ENCODE measurements at places on chromosomes 2 and 18.
A peak's percentile ranks its signal among the peaks of the same experiment; 100 is the strongest.

DNA sequence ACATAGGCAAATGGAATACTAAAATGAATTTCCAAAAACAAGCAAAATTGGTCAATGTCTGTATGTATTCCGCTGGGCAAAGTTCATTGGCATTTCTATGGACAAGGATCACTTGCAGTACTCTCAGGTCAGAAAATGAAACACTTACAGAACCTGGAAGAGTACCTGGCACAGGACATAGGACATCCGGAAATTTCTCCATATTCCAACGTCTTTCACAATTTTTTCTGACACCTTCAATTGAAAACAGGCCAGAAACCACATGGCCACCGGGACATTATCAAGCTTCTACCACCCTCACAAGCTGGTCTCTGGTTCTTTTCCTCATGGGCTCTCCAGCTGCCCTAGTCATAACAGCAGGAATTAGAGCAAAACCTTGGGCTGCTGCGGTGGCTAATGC lies 96.9 kb upstream of the MSH6 start:
- DNase-seq = no peak

- DNase-seq = no peak
Observed at GRCh38 chr2:62459672-62460071, 46.3 kb downstream of the TMEM17 start.

DNA sequence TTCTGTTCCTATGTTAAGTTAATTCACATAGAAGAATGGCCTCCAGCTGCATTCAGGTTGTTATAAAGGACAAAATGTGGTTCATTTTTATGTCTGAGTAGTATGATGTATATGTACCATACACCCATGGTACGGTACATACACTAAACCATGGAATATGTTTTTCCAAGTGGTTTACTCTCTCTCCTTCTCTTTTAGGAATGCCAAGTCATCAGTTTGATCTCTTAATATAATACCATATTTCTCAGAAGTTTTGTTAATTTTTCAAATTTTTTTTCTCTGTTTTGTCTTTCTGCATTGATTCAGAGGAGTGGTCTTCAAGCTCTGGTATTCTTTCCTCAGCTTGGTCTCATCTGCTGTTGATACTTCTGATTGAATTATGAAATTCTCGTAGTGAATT lies 230.9 kb downstream of the DSEL start:
- DNase-seq = no peak

- DNase-seq = no peak
Observed at GRCh38 chr18:72762515-72763122, 105.2 kb downstream of the NETO1 start.

DNA sequence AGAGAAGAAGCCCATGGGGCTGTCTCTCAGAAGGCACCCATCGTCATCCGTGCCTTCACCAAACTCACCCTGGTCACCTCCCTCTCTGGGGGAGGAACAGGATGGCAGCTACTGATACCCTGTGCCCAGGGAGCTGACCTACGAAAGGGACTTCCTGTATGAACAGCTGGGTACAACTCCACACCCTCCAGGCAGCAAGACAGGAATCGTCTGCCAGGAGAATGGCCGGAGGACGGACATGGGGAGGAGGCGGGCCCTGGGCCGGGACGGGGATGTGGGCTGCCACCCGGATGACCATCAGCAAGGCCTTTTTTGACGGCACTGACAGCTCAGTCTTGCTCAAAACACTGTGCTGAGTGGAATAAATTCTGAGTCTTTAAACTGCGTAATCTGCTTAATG lies 243.6 kb downstream of the HDAC4 start:
- no peak for DNase-seq

- no peak for DNase-seq
Observed at GRCh38 chr18:63339920-63340484, 20.4 kb upstream of the BCL2 start.

- DNase-seq = no peak
Observed at GRCh38 chr18:48123324-48123723, 192.9 kb upstream of the SMAD2 start.

DNA sequence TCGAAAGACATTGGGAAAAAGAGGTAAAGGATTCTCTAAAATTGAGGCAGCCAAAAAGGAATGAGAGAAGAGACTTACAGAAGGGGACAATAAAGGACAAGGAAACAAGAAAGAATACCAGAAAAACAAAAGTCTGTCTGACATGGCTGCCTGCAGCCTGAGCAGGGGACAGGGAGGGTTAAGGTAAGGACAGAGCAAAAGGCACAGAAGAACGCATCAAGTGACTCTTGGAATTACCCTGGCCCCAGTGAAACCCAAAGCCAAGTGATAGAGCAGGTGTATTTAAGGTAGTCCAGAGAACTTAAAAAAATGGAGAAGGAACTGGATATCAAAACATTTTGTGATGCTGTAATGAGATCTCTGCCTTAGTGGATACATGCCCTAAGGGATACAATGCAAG lies 47.1 kb upstream of the XIRP2 start:
- DNase-seq = no peak

DNA sequence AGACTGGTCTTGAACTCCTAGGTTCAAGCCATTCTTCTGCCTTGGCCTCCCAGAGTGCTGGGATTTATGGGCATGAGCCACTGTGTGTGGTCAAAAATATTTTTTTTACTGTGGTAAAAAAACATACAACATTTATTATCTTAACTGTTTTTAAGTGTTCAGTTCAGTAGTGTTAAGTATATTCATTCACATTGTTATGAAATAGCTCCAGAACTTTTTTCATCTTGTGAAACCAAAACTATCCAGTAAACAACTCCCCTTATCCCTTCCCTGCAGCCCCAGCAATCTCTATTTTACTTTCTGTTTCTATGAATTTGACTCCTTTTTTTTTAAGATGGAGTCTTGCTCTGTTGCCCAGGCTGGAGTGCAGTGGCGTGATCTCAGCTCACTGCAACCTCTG lies 9.3 kb downstream of the RMC1 start:
- DNase-seq = no peak

DNA sequence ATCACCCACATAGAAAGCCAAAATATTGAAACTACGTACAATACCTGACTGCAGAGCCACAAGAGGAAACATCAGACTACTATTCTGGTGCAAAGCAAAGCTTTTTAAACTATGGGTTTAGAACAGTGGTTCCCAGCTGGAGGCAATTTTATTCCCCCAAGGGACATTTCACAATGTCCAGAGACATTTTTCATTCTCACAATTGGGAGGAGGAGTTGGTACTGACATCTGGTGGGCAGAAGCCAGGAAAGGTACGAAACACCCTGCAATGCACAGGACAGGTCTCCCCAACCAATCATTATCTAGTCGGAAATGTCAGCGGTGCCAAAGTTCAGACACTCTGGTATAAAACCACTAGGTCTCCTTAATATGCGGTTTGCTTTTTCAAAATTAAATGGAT lies 88.4 kb upstream of the ARL5A start:
- DNase-seq = no peak

DNA sequence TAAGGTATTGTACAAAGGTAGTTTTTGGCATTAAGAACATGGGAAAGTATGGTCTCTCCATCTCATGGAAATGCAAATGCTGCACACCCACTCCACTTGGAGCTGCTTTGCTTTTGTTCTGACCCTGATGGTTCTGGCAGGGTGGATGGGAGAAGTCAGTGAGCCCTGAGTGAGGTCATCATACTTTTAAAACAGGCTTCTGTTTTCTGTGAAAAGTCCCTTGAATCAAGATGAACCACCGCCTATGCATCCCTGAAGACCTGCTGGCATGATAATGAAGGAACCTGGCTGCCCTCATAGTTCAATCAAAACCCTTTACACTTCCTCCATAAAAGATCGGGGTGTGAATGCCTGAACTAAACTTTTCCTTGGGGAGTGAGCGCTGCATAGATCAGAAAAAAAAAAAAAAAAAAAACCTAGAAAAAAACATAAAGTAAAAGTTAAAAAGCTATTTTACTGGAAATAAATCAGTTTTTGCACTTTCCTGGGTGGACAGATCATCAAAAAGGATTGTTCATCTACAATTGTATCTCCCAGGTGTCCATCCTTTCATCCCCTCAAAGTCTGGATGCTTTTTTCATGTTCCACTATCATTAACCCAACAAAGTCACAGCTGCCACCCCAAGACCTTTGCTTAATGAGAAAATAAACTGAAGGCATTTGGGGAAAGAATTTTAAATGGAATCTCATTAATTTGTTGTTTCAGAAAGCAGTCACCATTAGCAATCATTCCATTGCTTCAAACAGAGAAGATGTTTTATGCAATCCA lies 728.1 kb upstream of the DDX18 start:
- DNase-seq = no peak

GRCh38 chr2:226489775-226490541 lies 309.7 kb downstream of the IRS1 start:
- no peak for DNase-seq

DNA sequence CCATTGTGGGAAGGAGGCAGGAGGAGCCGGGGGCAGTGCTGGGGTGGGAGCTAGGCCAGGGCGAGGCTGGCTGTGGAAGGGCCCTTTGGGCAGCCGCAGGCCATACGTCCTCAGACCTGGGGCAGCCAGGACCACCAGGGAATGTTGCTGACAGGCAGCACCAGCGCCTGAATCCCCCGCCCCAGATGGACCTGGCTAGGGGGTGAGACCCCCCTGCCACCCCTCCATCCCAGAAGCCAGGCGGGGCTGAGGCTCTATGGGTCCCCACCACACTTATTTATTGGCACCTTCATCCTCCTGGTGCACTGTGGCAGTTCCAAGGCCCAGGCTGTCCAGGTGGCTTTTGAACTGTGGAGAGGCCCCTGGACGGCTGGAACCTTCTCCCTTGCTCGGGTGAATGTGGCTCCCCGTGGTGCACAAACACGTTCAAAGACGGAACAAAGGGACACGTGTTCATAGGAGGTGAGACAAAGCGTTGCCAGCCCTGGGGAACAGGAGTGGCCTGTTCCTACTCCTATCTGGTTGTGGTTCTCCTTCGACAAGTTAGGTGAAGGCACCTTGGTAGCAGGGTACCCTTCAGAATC lies 35.1 kb downstream of the RAMP1 start:
- DNase-seq = no peak

DNA sequence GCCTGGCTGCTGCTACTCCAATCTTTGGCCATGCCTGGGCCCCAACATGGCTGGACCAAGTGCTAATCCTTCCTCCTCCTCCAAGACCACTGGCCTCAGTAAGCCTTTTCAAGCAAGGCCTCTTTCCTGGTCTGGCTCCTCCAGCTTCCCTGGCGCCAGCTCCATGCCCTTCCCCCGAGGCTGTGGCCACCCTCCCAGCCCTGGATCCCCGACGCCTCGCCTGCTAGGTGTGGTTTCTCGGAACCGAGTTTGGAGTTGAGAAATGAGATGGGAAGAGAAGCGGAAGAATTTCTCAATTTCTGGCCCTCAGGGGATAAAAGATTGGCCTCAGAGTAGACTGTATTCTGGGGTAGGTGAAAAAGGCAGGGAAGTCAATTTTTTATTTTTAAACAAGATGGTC lies 46.4 kb downstream of the ADCY3 start:
- DNase-seq = peak; percentile 49

DNA sequence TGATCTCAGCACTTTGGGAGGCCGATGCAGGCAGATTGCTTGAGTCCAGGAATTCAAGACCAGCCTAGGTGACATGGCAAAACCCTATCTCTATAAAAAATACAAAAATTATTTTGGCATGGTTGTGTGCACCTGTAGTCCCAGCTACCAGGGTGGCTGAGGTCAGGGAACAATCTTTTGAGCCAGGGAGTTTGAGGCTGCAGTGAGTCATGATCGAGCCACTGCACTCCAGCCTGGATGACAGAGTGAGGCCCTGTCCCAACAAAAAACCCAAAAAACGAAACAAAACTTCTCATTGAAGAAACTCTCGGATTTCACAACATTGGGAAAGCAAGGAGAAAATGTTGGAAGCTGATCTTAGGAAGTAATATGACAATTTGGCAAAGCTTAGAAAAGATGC lies 317.3 kb upstream of the MGAT5 start:
- no peak for DNase-seq

GRCh38 chr2:220134756-220135534 lies 507.5 kb downstream of the SLC4A3 start:
- DNase-seq = no peak

- DNase-seq = peak; percentile 46
Observed at GRCh38 chr2:241882091-241882625, 12.6 kb downstream of the RTP5 start.

DNA sequence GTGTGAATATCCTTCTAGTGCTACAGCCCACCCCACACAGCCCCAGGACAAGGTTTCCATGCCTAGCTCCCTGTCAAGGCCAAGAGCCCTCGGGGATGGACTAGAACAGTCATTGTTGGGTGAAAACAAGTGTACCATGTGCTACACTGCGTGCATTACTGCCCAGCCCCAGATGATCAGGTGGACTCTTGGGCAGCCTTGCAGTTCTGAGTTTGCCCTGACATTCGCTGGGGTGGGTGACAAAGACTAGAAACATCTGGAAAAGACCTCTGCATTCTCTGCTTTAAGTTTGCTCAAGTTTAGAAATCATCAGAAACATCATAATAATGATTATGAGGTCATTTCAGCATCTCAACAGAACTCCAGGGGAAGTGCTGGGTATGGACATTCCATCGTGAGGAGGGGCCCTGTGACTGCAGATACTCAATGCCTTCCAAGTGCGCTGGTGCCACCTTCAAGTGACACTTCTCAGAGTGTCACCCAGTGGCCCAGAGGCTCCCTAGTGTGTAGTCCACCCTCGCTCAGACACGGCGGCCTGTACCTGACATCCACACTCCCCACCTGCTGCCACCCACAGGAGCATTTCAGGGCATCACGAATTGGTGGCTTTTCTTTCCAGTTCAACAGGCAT lies 5.3 kb upstream of the PXDN start:
- DNase-seq = no peak

DNA sequence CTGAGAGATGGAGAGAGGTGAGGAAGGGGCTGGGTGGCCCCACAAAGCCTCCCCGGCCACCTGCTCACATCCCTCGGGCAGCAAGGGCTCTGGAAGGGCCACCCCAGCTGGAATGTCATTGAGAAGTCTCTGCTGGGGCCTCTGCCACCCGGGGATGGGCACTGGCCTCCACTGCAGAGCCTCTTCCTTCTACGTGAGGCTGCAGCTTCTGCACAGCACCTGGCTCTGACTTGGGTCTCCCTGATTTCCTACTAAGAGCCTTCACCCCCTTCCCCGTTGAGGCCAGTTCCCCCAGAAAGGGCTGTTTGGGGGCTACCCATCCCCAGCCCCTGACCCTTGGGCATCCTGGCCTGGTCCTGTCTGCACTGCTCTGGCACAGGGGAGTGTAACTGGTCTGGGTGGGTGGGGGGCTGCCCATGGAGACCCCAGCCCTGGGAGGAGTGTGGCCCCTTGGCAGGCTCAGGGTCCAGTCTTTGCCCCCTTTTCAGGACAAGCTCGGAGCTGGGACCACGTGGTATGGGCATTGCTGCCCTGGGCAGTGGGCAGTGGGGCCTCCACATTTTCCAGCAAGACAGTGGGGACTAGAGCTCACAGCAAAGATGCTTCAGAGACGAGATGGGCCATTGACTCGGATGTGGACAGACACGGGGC lies 5.6 kb downstream of the PDCD1 start:
- no peak for DNase-seq

Measured in heart right ventricle (tissue), 16 donors.